NCI-H1417 (cell line): ENCODE measurements at places on chromosomes 16 and 17.
A peak's percentile ranks its signal among the peaks of the same experiment; 100 is the strongest.

DNA sequence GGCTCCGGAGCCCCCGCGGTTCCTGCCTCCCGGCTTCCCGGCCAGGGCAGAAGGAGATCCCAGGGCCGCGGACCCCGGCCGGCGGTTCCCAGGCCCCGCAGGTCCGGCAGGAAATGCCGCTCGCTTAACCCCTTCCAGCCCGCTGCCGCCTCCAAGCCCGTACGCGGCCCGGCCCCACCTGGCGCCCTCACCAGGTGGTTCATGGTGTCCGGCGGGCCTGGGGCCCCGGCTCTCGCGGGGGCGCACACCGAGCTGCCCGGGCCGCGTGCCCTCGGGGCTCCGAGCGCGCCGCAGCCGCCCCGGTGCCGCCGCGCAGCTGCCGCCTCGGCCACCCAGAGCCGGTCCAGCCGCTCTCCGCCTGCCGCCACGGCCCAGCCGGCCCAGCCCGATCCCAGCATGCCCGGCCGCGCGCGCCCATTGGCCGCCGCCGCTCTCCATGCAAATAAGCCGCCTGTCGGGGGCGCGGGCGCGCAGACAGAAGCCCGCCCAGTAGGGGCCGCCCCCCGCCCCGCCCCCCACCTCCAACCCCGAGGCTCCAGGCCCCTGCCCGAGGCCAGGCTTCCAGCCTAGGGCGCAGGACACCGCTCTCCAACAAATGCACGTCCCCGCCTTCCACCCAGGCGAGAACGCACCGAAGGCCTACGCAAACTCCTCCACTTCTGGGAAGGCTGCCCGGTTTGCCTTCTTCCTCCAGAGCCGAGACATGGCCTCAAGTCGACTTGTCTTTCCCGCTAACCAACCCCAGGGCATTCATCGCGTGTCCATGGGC is at the start of gene BCAR1:
Gene BCAR1 (minus strand): TSS at position 345 of the 769 bp plus-strand sequence. CDS start 142 bp downstream, at position 203.
- peak; percentile 81 for DNase-seq

GRCh38 chr16:61323456-61323855 is 712.8 kb downstream of the CDH8 start:
- DNase-seq, result peak; percentile 86

DNA sequence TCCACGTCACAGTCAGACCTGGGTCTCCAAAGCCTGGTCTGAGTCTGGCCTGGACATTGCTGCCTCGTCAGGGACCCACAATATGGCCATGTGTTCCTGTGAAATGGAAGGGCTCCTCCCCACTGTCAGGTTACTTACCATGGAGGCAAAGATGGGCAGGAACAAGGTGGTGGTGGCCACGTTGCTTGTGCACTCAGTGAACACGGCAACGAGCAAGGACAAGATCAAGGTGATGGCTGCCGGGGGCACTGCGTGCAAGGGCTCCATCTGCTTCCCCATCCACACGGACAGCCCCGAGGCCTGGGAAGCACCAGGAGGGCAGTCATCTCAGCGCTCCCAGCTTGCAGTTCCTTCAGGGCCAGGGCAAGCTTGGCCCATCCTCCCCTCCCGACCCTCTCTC is 22.5 kb downstream of the SLC13A5 start:
- DNase-seq, result no peak

DNA sequence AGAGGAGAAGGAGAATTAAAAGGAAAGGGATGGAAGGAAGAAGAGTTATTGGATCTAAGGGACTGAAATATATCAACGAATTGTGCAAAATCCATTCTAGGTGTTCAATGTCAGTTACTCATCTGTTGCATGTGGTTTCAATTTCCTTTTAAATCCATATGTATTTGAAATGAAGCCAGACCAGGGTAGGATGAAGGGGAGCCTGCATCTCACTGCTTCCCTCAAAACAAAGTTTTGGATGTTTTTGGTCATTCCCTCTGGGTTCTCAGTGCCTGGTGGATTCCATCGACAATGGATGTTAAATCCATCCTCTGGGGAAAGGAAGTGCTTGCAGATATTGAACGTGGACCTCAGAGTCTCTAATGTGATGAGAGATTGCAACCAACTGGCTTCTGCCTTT is 103.5 kb upstream of the XYLT1 start:
- no peak for DNase-seq

GRCh38 chr17:72219824-72220493 is 99.1 kb downstream of the SOX9 start:
- no peak for DNase-seq

DNA sequence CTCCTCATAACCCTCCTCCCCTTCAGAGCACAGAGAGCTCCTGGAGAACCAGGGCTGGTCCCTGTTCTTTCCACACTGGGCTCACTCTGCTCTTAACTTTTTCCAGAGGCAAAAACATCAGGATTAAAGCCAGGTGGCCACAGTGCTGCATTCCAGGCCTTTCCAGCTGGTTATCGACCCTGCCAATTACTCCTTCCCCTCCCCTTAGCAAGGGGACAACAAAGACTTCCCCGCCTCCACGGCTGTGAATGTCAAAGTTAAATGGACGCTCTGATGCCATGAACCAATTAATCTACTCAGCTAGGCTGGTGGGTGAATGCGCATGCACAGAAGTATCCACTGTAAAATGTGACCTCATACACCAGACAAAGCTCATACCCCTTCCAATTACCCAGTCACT is 23.1 kb downstream of the ACLY start:
- DNase-seq, result no peak

DNA sequence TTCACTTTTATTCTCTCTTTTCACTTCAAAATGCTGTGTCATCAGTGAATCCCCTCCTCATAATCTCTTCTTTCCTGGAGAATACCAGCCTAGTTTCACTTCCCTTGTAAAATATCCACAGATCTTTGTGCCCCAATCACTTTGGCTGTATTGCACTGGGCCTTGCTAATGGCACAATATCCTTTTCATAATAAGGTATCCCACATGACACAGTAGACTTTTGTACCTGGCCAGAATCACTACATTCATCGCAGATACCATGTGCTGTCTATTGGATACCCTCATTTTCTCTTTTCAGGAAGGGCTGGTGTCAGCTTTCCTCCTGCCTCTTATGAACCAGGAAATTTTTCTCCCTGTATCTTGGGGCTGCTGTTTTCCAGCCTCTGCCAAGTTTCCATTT is 25.7 kb upstream of the TOX3 start:
- no peak for DNase-seq

DNA sequence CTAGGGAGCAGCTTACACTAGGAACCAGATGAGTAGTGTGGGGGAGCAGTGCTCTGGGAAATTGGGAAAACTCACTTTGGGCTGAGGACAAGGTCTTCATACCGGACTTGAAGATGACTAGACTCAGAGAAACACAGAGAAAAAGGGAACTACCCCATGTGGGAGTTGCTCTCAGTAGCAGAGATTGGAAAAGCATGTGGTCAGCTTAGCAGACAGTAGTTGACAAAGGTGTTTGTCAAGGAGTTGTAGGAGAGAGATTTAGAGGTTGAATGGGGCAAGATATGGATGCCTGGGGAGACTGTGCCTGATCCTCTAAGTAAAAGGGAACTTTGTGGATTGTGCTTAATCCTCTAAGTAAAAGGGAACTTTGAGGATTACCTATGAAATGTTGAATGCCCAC is 194.5 kb upstream of the COX10 start:
- no peak for DNase-seq

GRCh38 chr16:12083631-12084030 is 107.1 kb downstream of the SNX29 start:
- peak; percentile 9 for DNase-seq

- no peak for DNase-seq
These were observed 31.5 kb downstream of the MPRIP start for GRCh38 chr17:17073581-17074403.
